ENCODE measurements at places on chromosomes 6 and 20.

- DNase-seq, result no peak
Measured at GRCh38 chr20:15889514-15890256, 683.6 kb downstream of the KIF16B start.

- no peak for DNase-seq
Measured at GRCh38 chr20:18529041-18529440, 21.3 kb downstream of the SEC23B start.

- DNase-seq, result peak; percentile 70
Measured at GRCh38 chr6:150418827-150419594, 50.2 kb downstream of the IYD start.

GRCh38 chr6:149212892-149213801 is 104.4 kb upstream of the TAB2 start:
- DNase-seq, result no peak

DNA sequence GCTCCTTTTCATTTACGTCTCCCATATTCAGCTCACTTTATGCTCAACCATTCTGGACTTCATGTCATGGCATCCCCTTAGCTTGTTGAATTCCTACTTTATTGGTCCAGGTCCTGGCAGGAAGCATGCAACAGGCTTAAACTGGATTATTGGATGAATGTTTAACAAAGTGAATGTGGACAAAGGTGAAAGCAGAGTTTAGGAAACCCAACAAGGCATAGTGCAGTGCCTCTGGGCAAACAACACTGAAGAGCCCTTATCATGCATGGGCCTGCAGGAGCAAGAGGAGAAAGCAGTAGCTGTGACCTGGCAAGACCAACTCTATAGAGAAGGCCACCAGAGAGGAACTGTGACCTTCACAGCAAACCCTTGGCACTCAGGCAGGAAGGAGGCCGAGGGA is 5.3 kb upstream of the ANKRD66 start:
- no peak for DNase-seq

GRCh38 chr20:51300104-51300503 is 242.4 kb downstream of the NFATC2 start:
- DNase-seq, result no peak

- DNase-seq, result no peak
Measured at GRCh38 chr6:121383478-121383877, 49.2 kb upstream of the TBC1D32 start.

GRCh38 chr6:24768361-24768760 is 6.4 kb upstream of the GMNN start:
- no peak for DNase-seq

DNA sequence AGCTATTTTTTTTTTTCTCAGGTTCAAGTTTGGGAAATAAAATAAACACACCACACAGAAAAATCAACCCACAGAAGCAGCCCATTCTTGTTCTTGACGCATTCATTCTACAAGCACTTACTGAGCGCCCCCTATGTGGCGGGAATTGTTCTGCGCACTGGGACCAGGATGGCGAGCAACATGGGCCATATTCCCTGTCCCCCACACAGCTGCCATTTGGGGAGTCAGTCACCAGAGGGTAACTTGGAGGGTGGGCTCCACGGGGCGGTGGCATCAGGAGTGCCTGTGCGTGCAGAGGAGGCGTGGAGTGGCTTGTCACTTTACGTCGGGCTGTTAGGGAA is 185.0 kb upstream of the PDE10A start:
- DNase-seq, result no peak

- DNase-seq, result no peak
Measured at GRCh38 chr20:38060536-38060935, 27.0 kb downstream of the RPRD1B start.

DNA sequence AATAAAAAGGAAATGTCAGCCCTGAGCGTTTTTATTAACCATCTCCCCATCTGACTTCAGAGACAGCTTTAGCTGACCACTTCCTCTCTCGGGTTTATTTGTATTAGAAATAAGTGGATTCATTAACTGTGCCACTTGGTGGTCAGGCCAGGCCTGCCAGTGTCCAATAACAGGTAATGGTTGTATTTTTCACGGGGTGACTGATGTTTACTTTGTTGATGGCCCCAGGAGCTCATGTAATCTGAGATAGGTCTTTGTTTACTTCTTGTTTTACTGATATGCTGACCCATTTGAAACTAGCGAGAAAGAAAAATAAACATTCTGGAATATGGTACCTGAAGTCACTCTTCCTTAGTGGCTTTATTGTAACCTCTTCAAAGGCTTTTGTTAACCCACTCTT is 504.3 kb upstream of the SLC35B3 start:
- DNase-seq, result no peak

- DNase-seq, result no peak
Measured at GRCh38 chr6:139126931-139127330, 7.9 kb upstream of the HECA start.

DNA sequence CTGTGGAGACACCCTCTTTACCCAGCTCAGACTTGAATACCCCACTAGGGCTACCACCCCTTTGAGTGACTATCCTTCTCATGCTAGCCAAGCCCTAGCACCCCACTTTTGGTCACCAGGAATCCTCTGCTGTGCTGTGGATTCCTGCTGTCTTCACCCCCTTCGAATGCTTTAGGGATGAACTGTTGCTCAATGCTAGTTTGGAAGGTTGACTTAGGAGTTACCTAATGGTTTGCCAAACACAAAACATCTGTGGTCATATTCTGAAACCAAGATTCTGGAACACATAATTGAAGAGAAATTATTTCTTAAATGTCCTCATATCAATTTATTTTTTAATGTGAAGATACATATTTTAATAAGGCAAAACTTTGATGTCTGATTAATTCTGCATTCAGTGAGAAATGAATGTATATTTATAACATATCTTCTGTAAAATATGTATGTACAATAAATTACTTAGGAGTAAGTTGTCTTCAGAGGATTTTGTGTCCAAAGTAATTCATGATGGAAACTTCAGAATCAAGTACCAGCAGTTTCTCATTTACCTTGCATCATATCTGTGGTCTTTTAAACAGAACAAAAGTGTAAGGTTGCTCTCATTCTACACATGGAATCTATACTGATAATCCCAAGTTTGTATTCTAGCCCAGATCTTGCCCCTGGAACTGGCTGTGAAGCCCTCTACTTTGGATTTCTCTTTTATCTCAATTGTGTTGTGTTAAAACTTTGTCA is 46.9 kb downstream of the TMEM200A start:
- peak; percentile 69 for DNase-seq

GRCh38 chr6:160042014-160042773 is 73.3 kb downstream of the IGF2R start:
- DNase-seq, result peak; percentile 47

DNA sequence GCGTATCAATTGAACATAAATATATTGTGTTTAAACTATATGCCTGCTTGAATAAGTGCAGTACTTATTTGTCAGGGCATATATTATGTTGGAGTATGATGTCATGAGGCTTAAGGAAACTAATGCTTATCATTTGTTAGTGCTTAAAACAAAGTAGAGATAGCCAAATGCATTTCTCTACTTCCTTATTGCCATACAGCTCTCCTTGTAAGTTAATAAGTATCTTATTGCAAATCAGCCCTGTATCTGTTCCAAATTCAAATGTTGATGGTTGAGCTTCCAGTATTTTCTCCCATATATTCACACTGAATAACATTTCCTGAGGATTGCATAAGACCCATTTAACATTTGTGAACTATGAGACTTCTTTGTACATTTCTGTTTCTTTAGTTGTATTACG is 57.8 kb downstream of the CARMIL1 start:
- no peak for DNase-seq

DNA sequence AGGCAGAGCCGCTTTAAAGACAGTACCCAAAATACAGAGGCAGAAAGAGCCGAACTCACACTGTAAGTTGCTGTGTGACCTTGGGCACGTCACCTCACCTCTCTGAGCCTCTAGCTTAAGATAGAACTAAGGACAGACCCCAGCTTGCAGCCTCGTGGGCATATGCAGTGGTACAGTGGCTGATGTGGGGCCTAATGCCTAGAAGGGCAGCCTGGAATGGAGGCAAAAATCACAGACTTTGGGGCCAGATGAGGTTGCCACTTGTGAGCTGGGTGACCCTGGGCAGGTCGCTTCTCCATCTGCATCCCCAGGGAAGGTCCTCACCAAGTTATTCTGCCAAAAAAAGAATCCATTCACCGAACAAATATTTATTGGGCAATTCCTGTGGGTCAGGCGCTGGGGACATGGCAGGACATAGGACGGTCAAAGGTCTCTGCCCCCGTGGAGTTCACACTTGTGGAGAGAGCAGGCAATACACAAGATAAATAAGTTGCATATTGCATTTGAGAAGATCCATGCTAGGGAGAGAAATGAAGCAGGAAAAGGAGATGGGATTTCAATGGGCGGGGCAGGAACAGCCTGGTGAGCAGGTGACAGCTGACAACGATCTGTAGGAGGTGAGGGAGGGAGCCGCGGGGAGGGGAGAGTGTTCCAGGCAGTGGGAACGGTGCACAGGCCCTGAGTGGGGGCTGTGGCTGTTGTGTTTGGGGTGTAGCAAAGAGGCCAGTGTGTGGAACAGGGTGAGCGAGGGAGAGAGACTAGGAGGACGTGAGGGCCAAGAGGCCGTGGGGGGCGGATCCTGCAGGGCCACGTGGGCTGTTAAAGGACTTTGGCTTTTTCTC is 115.2 kb downstream of the CEBPB start:
- no peak for DNase-seq

GRCh38 chr6:51350308-51350904 is 531.7 kb downstream of the TFAP2B start:
- peak; percentile 40 for DNase-seq

DNA sequence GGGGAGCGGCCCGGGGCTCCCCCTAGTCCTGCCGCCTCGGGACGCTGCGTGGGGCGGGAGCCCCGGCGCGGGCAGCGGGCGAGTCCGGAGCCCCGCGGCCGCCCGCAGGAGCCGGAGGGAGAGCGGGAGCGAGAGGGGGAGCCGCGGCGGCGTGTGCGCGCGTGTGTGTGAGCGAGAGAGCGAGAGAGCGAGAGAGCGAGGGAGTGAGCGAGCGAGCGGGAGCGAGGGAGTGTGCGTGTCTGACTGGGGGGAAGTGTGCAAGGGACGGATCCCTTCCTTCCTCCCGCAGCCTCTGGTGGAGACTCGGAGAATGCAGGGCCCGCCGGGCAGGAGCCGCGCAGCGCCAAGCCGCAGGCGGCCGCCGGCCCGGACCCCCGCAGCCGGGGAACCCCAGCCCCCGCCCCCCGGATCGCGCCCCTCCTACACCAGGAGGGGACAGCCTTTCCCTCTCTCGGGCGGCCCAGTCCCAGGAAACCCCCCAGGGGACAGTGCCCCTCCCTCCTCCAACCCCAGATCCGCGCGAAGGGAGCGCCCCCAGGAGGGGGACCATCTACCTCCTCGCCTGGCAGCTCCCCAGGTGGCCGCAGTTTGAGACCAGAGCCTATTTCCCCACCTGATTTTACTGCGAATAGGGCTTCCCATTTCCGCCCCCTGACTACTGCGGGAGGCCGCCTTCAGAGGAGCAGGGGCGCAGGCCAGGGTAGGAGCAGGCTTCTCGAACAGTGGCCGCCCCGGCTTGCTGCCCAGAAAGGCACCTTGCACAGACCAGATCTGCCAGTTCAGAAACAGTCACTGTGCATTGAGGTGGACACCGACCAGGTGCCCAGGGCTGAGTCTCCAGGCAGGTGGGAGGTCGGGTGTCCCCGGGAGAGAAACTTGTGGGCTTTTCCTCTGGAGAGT is at the start of gene CDH22:
TSS of gene CDH22 (minus strand) at position 241 of the 900 bp plus-strand sequence. CDS start 57,204 bp downstream, outside the sequence.
- peak; percentile 83 for DNase-seq

DNA sequence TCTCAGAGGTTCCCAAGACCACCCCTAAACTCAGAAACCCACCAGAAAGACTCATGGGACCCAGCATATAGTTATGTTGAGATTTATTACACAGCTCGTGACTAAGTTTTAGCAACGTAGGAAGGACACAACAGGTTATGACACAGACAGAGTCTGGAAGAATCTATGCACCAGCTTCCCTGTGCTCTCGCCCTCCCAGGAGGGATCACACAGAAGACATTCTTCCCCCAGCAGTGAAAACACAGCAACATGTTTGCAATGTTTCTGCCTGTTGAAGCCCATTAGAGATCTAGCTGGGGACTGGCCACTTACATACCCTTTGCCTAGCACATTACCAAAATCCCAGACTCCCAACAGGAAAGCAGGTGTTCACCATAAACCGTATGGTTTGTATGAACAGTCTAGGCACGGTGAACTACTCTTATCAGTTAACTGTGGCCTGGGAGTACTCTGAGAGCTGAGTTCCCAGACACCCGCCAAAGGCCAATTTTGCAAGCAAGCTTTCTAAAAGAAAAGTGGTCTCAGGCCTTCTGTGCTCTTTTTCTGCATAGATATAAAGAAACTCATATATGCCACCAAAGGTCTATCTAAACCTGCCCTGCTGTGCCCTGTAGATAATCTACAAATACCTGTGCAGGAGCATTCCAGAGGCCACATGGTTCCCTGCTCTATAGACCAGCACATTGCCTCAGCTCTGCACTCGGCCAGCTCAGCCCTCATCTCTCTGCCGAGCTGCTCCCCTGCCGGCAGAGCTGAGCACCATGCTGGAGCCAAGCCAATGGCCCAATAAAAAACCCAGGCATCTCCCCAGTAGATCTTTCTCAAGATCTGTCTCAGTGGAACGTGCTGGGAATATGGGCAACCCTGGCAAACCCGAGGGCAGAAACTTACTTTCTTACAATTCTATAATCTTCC is 69.6 kb upstream of the SMIM28 start:
- DNase-seq, result peak; percentile 41

- no peak for DNase-seq
Measured at GRCh38 chr20:55678126-55678525, 327.2 kb downstream of the CBLN4 start.

GRCh38 chr6:118712969-118713368 is 61.6 kb upstream of the CEP85L start:
- peak; percentile 75 for DNase-seq

GRCh38 chr6:33717934-33718455 is 6.5 kb upstream of the UQCC2 start:
- peak; percentile 33 for DNase-seq

- no peak for DNase-seq
Measured at GRCh38 chr20:5780846-5781217, 30.6 kb downstream of the SHLD1 start.

GRCh38 chr6:128500749-128501600 is 19.4 kb downstream of the PTPRK start:
- no peak for DNase-seq

- no peak for DNase-seq
Measured at GRCh38 chr6:105397987-105398386, 4.9 kb downstream of the PREP start.

GRCh38 chr6:116847227-116847626 is 18.3 kb upstream of the GPRC6A start:
- DNase-seq, result peak; percentile 37

GRCh38 chr6:3749067-3749841 is 2.3 kb downstream of the PXDC1 start:
- no peak for DNase-seq

DNA sequence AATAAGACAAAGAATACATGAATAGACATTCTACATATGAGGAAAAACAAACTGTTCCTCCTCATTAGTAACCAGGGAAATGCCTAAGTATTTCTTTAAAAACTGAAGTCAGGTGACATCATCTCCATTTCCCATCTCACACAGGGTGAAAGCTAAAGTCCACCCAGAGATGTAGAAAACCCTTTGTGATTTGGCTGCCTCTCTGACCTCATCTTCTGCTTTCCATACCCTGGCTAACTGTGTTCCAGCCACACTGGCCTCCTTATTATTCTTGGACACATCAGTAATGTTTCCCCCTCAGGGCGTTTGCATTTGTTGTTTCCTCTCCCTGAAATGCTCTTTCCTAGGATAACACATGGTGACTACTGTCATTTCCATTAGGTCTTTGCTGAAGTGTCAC is 40.4 kb downstream of the ESF1 start:
- DNase-seq, result no peak

GRCh38 chr20:19986419-19986818 is 30.7 kb upstream of the NAA20 start:
- peak; percentile 65 for DNase-seq
